SK-N-SH (cell line): ENCODE measurements at places on chromosomes 7 and 10. TPM values are rescaled to one million over a fixed set of nuclear protein-coding genes. Genes with fewer than 3 reads are reported as not detected.

Gene HKDC1
- polyA plus RNA-seq = 0.06 and 0.10 TPM in 2 replicates

Gene XRCC2
- polyA plus RNA-seq = 3.1 and 3.4 TPM in 2 replicates

Gene CARD11
- polyA plus RNA-seq = not detected in 2 replicates

Gene RGR
- not detected in 2 replicates for polyA plus RNA-seq

Gene ZNF488
- polyA plus RNA-seq = 0.59 and 0.81 TPM in 2 replicates

Gene ADRB1
- polyA plus RNA-seq = not detected in 2 replicates
